ENCODE measurements at places on chromosomes 6 and 20. TPM values are rescaled to one million over a fixed set of nuclear protein-coding genes. Genes with fewer than 3 reads are reported as not detected.

DNA sequence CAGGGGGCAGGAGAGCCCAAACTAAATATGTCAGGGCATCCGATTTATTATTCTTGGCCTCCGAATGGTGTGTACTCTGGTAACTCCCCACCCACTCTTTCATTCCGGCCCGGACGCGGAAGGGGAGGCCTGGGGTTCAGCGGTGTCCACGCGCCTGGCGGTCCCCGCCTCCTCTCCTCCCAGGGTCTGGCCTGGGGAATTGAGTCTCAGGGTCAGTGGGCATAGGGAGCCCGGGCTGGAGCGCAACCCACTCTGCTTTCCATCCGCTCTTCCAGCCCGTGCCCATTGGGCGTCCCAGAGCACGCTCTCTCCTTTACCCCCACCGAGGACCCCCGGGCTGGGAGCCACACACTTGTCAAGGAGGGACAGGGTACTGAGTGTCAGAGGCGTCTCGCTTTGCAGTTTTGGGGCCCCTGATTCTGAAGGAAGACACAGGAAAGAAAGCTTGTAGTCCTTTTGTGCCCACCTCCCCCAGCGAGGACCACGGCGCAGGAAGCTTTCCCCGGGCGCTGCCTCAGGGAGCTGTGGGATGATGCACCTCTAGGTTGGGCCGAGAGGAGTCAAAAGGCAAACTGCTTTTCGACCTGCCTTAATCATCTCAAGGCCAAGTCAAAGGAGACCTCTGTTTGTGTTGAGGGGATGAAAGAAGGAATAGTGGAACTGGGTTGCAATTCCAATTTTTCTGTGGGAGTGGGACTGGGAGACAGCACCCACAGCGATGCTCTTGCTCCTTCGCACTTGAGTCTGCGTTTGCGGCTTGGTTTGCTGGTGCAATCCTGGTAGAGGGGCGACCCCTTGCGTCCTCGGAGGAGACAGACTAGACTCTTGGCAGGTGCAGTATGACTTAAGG lies 2.5 kb downstream of the RSPO3 start:
- peak; percentile 88 for DNase-seq

DNA sequence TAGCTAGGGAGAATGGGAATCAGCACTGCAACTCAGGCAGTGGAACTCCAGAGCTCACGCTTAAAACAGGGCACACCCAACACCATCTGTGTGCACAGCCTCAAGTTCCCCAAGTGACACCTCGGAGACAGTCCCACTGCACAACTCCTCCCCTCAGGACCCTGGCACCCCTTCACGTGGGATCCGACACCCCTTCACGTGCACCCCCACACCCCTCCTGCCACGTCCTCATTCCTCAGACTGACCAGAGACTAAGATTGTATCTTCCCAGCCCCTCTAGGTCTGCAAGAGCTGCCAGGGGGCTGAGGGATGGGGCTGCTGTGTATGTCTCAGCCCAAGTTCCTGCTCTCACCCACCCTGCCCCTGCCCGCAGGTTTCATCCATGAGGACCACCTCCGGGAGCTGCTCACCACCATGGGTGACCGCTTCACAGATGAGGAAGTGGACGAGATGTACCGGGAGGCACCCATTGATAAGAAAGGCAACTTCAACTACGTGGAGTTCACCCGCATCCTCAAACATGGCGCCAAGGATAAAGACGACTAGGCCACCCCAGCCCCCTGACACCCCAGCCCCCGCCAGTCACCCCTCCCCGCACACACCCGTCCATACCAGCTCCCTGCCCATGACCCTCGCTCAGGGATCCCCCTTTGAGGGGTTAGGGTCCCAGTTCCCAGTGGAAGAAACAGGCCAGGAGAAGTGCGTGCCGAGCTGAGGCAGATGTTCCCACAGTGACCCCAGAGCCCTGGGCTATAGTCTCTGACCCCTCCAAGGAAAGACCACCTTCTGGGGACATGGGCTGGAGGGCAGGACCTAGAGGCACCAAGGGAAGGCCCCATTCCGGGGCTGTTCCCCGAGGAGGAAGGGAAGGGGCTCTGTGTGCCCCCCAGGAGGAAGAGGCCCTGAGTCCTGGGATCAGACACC lies 7.6 kb downstream of the MYL9 start:
- no peak for DNase-seq

GRCh38 chr20:36773107-36773596 lies 411 bp downstream of the DSN1 start:
- DNase-seq = no peak

DNA sequence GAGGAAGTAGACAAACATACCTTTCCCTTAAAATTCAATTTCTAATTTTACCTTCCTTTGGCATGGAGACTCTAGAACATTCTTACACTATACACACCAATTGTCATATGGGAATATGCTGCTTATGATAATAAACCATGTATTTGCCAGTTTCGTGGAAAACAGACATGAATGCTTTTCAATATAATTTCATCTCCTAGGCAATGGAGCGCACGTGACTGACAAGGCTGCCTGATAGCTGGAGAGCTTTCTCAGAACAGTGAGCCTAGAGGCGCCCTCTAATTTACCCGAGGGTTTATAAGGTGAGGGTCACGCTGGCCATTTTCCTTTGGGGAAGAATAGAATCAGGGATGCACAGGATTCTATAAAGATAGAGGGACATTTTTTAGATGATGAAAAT lies 56.5 kb downstream of the PRR18 start:
- no peak for DNase-seq

- DNase-seq = no peak
These were observed 69.7 kb downstream of the PDE7B start for GRCh38 chr6:135921188-135921587.

The FOXA2 gene
- total RNA-seq = not detected

The BFSP1 gene
- 7.4 TPM for total RNA-seq

The MEP1A gene
- total RNA-seq = not detected

DNA sequence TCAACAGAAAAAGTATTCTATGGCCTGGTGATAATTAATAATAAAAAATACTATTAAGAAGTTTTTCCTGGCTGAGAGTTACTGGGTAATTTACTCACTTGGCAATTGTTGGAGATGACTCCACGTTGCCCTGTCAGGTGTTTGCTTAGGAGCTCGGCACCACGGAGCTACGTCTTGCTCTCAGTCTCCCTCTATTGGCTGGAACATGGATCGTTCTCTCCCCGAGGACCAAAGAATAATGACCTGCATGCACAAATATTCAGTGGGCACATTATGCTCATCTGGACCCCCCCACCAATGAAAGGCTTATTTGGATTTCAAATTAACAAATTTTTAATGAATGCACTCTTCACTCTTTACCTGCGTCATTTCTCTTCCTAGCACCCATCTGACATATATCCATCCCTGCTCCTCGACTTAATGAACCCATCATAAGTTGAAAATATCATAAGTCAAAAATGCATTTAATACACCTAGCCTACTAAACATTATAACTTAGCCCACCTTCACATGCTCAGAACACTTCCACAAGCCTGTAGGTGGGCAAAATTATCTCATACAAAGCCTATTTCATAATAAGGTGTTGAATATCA lies 71.0 kb upstream of the CD83 start:
- peak; percentile 66 for DNase-seq

DNA sequence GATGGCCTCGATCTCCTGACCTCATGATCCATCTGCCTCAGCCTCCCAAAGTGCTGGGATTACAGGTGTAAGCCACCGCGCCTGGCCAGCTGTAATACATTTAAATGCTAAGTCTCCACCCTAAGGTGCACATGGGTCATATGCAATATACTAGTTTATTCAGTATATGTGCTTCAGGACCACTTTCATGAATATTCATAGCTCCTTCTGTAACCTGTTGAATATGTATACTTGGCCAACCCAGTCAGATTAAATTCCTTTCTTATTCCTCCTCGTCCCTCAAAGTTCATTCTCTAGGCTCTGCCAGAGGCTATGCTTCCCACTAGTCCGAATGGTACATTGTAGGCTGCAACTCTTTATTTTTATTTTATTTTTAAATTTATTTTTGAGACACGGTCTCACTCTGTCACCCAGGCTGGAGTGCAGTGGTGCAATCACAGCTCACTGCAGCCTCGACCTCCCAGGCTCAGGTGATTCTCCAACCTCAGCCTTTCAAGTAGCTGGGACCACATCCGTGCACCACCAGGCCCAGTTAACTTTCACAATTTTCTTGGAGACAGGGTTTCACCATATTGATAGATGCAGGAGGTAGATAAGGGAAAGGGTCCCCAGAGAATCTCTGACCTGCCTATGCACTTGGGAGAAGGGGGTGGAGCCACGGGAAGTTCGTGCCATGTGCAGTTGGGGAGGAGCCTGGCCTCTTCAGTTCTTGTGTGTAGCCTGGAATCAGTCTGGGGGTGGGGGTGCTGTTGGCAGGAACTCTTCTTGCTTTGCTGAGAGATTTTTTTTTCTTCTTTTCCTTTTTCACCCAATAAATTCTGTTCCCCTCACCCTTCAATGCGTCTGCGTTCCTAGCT lies 41.3 kb upstream of the DDR1 start:
- peak; percentile 45 for DNase-seq

GRCh38 chr6:80227545-80228105 lies 121.2 kb downstream of the BCKDHB start:
- no peak for DNase-seq

The PSORS1C1 gene
- total RNA-seq = not detected

DNA sequence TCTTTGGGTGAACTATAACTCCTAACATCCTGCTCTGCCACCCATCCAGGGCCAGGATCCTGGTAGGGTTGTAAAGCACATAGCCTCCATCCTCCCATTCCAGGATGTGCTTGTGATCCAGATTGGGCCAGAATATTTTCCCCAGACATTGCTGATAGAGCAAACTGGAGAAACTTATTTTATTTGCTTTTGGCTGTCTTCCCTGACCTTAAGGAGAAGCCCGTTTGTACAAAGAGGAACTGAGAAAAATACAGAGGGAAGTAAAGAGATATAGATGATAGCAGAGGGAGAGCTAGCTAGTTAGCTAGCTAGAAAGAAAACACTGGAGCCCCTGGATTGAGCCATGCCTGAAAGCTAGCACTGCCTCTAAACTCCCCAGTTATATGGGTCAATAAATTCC lies 9.0 kb upstream of the HDAC2 start:
- no peak for DNase-seq

GRCh38 chr6:89180971-89181370 lies 35.1 kb downstream of the PM20D2 start:
- DNase-seq = no peak

The SLC52A3 gene
- not detected for total RNA-seq

GRCh38 chr6:6920114-6920986 lies 187.4 kb upstream of the RREB1 start:
- no peak for DNase-seq

The SNX21 gene
- 7.3 TPM for total RNA-seq

The FERMT1 gene
- 1.3 TPM for total RNA-seq

DNA sequence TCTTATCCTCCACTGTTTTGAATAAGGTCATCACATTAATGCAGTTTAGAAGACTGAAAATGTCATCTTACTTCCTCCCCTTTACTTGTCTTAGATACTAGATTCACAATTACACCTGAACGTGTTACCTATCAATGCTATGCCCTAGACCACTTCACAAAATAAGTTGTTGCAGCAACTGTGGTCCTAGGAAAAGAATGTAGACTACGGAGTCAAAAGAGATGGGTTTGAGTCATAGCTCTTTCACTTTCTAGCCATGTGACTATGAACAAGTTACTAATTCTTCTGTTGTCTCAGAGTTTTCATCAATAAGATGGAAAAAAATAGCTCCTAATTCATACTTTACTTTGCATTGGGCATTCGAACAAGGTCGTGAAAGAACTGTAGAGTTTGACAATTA lies 164.3 kb upstream of the PREP start:
- DNase-seq = no peak

DNA sequence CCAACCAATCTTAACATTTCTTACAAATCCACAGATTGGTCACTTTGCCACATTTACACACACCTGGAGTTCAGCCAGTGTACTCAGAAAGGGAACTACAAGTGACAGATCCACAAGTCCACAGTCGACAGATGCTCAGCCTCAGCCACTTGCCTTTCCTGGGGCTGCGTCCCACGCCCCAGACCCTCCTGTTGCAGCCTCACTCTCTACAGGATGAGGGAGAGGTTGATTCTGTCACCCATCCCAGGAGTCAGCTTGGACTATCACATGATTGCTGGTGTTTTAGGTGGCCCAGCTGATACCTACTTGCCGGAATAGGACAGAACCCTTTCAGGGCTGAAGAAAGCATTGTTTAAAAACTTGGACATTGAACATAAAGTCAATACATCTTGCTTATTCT lies 108.8 kb downstream of the FAM120B start:
- DNase-seq = no peak

GRCh38 chr20:46710153-46710913 lies 884 bp downstream of the SLC2A10 start:
- DNase-seq = no peak

GRCh38 chr6:131789219-131789618 lies 18.6 kb upstream of the ENPP1 start:
- DNase-seq = peak; percentile 17

The EPHA7 gene
- total RNA-seq = 10.7 TPM

- no peak for DNase-seq
These were observed 4.8 kb downstream of the MUC21 start for GRCh38 chr6:30988209-30988825.

The PLCB1 gene
- 6.8 TPM for total RNA-seq

DNA sequence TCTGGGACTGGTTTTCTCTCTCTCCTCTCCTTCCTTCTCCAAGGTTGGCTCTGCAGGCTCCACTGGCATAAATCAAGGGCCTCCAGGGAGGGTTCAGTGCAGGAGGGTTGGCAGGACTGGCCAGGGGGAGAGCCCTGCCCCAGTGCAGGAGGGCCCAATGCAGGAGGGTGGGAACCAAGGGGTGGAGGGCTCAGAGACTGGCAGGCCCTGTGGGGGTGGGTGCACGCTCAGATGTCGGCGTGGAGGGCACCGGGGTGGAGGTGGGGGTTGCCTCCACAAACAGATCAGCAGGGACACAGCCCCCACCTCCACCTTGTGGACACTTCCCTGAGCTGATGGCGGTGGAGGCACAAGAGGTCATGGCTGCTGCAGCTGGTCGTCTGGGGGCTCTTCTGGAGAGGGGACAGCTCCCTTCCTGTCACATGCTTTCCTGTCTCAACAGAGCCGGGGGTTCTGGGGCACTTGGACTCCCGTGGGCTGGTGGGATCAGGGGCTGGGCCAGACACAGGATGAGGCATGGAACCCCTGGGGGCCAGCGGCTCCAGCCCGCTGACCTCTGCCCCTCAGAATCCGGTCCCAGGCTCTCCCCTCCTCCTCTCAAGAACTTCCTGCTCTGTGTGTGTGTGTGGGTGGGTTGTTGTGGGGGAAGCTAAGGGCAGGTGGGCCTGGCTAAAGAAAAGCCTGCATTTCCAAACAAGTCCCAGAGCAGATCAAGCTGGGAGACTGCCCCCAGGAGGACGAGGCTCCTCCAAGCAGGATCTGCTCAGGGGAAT lies 2.7 kb upstream of the ABHD16B start:
- peak; percentile 34 for DNase-seq

DNA sequence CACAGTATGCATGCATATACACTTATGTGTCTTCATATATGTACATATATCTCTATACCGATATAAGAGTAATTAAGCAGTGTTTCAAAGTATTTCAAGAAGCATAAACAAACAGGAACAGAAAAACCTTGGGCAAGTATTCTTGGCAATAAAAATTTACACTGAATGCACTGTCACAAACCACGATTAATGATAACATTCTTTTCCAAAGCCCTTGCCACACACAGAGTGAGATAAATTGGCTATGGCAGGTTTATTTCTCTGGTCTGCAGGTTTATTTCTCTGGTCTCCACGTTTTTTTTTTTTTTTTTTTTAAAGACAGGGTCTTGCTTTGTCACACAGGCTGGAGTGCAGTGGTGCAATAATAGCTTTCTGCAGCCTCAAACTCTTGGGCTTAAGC lies 73.0 kb downstream of the PPP1R3G start:
- no peak for DNase-seq

- peak; percentile 59 for DNase-seq
These were observed 10.6 kb downstream of the NOL4L start for GRCh38 chr20:32574296-32575226.

The EYS gene
- 0.50 TPM for total RNA-seq

Data from A673 (cell line).